ENCODE measurements at places on chromosomes 16 and 17.

- DNase-seq = no peak
Observed at GRCh38 chr16:18829251-18829650, 27.9 kb upstream of the ARL6IP1 start.

- DNase-seq = no peak
Observed at GRCh38 chr17:9472094-9472493, 103.5 kb downstream of the STX8 start.

DNA sequence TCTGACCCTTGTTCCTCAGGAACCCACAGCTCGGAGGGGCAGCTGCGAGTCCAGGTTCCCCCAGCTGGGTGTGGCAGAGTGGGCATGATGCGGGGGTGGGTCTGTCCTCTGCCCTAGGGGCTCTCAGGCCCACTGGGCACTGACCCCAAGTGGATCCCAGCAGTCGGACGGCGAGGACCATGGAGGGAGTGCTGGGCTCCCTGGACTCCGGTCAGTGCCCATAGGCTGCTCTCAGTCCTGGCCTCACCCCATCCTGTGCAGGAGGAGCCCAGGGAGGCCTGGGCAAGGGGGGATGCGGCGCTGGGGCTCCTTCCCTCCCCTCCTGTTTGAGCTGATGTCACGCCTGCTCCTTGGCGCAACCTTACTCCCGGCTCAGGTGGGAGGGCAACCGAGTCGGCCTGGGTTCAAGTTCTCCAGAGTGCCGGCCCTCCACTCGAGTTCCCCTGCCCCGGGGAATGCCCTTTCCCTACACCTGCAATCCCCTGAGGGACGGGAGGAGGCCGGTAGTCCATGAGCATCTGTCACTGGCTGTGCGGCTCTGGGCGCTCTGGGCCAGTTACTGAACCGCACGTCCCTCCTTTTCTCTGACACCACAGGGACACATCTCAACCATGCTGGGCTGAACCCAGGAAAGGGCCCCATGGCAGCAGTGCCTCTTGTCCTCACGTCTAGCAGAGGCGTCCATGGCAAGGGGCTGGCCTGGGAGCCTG is 52.6 kb upstream of the ACSF3 start:
- DNase-seq = no peak

GRCh38 chr17:9116311-9116835 is 95.1 kb downstream of the NTN1 start:
- no peak for DNase-seq

GRCh38 chr16:4788489-4788889 is 344 bp upstream of the SEPTIN12 start:
- DNase-seq = no peak

GRCh38 chr16:17334096-17334495 is 136.7 kb downstream of the XYLT1 start:
- DNase-seq = no peak

DNA sequence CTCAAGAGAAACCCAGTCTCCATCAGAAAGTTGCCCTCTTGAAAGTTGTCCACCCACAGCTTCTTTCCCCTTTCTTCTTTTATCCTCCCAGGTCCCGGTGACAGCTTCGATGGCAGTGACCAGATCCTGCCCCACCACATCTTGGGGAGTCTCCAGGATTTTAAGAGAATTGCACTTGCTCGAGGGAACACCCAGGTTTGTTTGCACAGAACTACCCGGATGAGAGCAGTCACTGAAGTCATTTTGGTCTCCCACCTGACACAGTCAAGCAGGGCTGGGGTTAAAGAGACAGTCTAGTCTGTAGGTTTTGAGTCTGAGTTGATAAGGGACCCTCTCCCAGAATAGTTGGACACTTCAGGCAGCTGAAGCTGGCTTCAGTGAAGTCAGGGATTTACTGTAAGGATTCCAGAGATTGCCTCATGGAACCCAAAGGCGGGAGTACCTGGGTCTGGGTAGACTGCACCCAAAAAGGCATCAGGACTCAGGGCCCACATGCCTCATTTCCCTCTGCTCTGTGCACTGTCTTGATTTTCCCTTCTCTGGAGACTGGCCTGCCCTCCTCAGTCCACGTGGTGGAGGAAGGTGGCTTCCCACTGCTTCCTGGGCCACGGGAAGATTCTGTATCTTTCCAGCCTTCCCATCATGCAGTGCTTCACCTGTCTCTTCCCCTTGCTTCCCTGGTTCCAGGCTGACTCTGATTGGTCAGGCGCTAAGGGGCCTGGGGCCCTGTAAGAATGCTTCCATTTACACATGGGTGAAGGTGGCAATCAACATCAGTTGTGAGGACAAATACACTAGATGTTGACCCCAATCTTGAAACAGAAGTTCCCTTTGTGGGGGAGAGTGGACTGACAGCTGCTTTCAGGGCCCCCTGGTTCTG is 9.5 kb downstream of the MYCBPAP start:
- no peak for DNase-seq

- DNase-seq = no peak
Observed at GRCh38 chr16:87033541-87034300, 283.5 kb downstream of the C16orf95 start.

- DNase-seq = no peak
Observed at GRCh38 chr16:71748226-71748625, 23.7 kb upstream of the PHLPP2 start.

- DNase-seq = peak; percentile 15
Observed at GRCh38 chr16:83967838-83968305, at the start of gene NECAB2. TSS of gene NECAB2 (plus strand) at chr16:83968244. CDS start at chr16:83968649, 405 bp downstream.

DNA sequence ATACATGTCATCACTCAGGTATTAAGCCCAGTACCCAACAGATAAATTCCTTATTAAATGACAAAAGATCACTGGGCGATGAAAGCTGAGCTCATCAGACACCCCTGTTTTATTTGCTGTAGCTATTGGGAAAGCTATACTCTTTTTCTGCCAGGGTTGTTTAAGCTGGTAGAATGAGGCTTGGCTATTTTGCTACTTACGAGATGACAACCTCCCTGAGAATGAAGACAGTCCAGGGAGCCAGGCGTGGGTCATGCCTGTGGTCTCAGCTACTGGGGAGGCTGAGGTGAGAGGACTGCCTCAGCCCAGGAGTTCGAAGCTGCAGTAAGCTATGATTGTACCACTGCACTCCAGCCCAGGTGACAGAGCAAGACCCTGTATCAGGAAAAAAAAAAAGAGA is 4.3 kb upstream of the SH2B1 start:
- no peak for DNase-seq

DNA sequence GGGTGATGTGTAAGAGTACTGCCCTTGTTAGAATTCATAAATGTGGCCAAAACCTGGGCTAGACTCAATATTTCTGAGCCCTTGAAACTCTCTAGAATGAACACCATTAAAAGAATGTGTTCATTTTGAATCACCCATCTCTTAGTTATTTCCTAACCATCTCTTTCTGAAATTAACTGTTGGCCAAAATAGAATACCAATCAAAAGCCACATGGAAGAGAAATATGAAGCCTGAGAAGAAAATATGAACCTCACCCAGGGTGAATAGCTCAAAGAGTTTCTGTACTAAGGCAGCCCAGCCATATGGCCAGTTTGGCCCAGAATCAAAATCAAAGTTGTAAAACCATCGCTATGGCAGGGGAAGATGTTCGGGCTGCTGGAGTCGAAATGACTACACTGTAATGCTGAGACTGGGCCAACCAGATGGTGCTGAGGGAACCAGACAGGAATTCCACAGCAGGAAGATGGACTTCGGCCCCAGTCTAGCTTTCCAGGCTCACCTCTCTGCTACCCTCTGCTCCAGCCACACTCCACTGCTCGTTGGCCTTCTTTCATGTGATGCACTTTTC is 154.3 kb upstream of the ZFHX3 start:
- DNase-seq = no peak

DNA sequence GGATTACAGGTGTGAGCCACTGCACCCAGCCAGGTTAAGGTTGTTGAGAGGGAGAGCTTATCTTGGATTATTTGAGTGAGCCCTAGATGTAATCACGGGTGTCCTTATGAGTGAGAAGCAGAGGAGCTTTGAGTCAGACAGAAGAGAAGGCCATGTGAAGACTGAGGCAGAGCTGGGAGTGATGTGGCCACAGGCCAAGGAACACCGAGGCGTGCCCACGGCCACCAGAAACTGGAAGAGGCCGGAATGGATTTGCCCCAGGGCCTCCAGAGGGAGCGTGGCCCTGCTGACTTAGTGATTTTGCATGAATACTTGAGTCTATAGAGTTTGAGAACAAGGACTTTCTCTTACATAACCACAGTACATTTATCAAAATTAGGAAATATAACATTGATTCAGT is 137.7 kb downstream of the RPTOR start:
- DNase-seq = no peak

- no peak for DNase-seq
Observed at GRCh38 chr16:68664297-68664696, 19.2 kb downstream of the CDH3 start.

GRCh38 chr17:38705803-38706504 is 881 bp downstream of the MLLT6 start:
- DNase-seq = no peak

GRCh38 chr16:1322407-1322806 is 11.0 kb upstream of the BAIAP3 start:
- DNase-seq = no peak

DNA sequence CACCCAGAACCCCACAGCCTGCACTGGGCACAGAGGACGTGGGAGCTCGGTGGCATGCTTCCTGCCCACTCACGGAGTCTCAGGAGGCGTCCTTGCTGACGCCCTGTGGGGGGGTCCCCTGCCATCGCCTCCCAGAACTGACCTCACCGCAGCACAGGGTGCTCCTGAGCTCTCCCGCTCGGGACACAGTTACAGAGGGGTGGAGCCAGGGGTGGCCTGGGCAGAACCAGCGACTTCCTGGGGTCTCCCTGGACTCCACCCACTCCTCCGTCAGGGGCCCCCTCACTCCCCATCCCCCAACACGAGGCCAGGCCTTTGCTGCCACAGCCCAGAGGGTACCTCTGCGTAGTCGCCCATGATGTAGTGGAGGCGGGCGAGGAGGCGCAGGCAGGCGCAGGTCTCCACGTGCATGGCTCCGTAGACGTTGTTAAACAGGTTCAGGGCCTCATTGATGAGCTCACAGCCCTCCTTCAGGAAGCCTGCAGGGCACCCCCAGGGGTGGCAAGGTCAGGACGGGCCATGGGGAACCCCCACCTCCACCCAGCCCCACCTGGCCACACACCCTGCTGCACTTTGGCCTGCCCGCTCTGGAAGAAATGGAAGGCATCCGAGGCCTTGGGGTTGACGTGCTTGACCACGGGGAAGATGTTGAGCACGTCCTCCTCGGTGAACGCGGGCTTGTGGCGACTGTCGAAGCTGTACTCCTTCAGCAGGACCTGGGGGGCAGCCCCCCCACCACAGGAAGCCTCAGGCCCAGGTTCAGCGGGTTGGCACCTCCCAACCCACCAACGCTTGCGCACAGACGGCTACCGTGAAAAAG is 17.8 kb downstream of the CLUH start:
- DNase-seq = no peak

GRCh38 chr16:30609002-30609925 is 925 bp downstream of the ZNF689 start:
- DNase-seq = peak; percentile 38

DNA sequence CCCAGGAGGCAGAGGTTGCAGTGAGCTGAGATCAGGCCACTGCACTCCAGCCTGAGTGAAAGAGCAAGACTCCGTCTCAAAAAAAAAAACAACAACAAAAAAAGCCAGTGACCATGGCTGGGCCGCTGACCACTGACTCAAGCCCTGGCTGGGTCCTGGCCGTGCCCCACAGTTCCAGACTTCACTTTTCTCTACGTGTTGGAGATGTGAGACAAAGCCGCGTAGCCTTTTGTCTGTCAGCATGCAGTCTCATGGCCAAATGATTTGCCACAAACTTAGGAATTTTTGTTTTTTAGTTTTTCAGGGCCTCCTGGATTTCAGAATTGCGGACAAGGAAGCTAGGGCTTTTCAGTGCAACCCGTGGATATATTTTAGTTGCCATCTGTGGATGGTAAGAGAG is 89.3 kb upstream of the CIBAR2 start:
- DNase-seq = no peak

DNA sequence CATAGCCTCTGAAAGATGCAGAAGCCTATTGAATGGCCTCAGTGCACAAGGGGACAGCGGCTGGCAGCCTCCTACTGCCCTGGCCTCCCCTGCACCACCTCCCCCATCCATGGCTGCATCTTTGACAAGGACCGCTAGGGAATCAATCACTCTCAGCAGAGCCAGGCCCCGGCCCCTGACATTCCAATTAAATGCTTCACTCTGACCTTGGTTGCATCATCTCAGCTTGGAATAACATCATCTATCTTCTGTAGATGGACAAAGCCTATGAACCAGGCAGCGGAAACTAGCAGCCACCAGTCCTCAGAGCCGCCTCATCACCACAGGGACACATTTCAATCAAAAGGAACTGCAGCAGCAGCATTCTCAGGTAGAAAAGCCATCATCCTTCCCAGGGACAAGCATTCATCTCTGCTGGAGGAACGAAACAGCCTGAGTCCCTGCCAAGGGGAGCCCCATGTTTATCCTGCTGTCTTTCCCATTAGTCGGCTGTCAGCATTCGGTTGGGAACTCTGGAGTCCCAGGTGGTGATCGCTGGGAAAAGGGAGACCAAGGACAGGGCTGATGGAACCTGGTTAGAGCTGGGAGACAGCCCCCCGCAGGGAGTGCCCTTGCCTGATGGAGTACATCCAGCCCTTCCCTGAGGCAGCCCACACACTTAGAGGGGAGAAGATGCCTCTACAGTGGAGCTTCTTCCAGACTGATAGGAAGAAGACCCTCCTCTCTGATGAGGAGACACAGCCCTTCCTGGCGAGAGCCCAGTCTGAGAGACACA is 11.5 kb upstream of the TMEM132E start:
- no peak for DNase-seq

- DNase-seq = no peak
Observed at GRCh38 chr16:67964477-67965131, 3.8 kb downstream of the SLC12A4 start.

- no peak for DNase-seq
Observed at GRCh38 chr17:10156599-10156947, 41.8 kb downstream of the GAS7 start.

DNA sequence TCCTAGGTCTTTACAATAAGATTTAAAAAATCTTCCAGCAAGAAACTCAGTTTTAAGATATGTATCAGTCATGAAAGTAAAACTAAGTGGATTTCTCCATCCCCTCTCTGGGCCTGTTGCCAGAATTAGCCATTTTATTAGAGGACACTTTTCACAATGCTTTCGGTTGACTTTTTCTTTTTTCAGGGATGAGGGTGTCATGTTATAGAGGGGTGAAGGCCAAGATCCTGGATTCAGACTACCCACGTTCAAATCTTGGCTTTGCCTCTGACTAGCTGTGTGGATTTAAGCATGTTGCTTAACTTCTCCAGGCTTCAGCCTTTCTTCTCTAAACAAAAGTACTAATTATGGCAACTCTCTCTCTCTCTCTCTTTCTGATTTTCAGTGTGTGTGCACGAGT is 111.7 kb upstream of the COX10 start:
- DNase-seq = no peak

- no peak for DNase-seq
Observed at GRCh38 chr17:50805486-50805885, 29.9 kb upstream of the WFIKKN2 start.

All from COLO829 (cell line).